ENCODE measurements at places on chromosomes 1 and 21.

GRCh38 chr1:19756480-19756879, 43.2 kb downstream of the TMCO4 start:
- no peak for DNase-seq

DNA sequence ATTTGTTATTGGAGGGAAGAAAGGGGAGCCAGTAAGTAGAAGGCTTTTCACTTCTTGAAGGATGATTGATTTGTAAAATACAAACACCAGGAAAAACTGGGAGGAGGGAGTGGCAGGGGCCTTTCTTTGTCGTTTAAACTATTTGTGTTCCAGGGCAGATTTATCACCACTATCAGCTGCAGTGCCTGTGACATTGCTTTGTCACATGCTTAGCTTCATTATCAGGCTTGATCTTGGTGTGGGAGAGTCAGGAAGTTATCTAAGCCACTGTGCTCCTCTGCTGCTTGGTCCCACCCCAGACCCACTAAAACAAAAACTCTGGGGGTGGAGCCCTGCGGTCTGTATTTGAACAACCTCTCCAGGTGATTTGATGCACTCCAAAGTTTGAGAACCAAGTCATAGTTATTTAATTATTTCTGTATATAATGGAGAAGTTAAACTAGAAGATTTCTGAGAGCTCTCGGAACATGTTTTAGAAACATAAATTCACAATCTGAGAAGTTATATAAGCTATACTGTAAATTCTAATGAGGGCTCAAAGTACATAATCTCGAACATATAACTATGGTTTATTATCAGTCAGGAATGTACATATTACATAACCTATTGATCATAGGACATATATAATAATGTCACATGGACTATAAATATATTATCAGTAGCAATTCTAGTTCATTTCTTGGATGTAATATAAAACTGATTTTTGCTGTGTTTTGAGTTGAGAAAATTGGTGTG, 87.9 kb downstream of the CDC14A start:
- DNase-seq: no peak

DNA sequence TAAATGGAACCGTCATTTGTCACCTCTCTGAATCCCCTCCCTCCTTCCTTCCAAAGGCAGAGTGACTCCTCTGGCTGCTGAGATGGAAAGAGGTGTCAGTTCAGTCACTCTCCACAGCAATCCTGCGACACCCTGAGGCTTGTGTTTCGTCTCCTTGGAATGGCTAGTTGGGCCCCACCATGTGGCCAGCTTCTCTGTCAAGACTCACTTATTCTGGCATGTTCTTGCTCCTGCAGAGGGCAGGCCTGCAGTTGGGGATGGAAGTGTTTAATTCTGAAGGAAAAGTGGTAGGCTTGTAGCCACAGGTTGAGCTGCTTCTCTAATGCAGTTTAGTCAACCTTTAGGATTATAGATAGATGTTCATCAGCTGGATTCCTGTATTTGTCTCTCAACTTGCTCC, 149.6 kb downstream of the LMO4 start:
- DNase-seq: no peak

- no peak for DNase-seq
Measured at GRCh38 chr1:53627031-53627430, 111.9 kb downstream of the GLIS1 start.

- no peak for DNase-seq
Measured at GRCh38 chr1:160129046-160129445, 13.5 kb downstream of the ATP1A2 start.

- DNase-seq: peak; percentile 68
Measured at GRCh38 chr1:62841587-62842169, 57.7 kb downstream of the ATG4C start.

DNA sequence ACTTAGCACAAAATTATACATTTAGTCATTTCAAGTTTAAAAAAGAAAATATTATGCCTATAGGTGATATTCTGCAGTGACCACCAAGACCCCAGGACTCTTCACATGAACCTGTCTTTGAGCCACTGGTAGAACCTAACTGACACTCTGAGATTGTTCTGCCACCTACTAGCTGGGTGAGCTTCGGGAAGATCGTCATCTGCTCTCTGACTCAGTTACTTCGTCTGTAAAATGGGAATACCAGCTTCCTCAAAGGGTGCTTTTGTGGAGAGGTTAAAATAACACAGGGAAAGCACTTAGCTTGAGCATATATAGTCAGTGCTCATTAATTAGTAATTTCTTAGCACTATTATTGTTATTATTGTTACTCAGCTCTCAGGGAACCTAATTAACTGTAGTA, 228.5 kb upstream of the JUN start:
- DNase-seq: no peak

DNA sequence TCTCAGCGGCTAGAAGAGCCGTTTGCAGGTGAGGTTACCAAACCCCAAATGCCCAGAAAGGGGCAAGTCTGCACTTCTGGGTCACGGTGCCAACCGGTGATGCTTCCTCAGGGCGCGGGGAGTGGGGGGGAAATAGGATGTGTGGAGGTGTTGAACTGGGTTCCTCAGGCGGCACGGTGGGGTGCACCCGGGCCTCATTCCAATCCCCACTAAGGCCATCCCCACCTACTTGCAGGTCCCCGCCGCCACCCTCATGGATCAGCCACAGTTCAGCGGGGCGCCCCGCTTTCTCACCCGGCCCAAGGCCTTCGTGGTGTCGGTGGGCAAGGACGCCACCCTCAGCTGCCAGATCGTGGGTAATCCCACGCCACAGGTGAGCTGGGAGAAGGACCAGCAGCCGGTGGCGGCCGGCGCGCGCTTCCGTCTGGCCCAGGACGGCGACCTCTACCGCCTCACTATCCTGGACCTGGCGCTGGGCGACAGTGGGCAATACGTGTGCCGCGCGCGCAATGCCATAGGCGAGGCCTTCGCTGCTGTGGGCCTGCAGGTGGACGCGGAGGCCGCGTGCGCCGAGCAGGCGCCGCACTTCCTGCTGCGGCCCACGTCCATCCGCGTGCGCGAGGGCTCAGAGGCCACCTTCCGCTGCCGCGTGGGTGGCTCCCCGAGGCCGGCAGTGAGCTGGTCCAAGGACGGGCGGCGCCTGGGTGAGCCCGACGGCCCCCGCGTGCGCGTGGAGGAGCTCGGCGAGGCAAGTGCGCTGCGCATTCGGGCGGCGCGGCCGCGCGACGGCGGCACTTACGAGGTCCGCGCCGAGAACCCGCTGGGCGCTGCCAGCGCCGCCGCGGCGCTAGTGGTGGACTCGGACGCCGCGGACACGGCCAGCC, 3.9 kb downstream of the OBSCN start:
- DNase-seq: no peak

- no peak for DNase-seq
Measured at GRCh38 chr1:24952413-24952841, 22.4 kb upstream of the RUNX3 start.

DNA sequence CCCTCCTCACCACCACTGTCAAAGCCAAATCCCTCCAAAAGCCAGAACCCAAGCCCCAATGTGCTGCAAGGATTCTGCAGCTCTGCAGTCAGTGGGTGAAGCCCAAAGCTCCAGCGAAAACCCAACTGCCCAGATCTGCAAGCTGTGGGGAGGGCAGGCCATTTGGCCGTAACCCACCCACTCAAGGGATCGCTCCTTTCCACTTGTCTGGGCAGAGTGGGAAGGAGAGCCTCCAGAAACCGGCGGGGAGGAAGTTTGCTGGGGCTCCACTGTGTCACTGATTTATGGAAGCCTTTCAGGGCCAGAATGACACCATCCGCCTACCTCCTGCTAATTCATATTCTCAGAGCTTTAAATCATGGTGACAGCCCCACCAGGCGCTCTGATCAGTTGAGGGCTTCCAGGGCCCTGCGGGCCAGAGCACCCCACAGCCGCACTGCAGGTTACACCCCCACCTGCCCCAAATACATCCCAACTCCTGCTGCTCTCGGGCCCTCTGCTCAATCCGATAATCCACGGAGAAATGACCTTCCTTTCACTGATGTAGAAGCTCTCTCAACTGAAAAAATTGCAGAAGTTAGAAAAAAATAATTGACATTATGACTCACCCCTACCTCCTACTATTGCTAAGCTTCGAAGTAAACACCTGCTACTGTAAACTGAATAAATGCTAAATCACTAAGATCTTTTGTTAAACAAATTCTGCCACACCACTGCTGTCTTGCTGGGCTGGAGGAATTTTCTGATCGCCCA, 40.6 kb upstream of the RAB4A start:
- peak; percentile 25 for DNase-seq

DNA sequence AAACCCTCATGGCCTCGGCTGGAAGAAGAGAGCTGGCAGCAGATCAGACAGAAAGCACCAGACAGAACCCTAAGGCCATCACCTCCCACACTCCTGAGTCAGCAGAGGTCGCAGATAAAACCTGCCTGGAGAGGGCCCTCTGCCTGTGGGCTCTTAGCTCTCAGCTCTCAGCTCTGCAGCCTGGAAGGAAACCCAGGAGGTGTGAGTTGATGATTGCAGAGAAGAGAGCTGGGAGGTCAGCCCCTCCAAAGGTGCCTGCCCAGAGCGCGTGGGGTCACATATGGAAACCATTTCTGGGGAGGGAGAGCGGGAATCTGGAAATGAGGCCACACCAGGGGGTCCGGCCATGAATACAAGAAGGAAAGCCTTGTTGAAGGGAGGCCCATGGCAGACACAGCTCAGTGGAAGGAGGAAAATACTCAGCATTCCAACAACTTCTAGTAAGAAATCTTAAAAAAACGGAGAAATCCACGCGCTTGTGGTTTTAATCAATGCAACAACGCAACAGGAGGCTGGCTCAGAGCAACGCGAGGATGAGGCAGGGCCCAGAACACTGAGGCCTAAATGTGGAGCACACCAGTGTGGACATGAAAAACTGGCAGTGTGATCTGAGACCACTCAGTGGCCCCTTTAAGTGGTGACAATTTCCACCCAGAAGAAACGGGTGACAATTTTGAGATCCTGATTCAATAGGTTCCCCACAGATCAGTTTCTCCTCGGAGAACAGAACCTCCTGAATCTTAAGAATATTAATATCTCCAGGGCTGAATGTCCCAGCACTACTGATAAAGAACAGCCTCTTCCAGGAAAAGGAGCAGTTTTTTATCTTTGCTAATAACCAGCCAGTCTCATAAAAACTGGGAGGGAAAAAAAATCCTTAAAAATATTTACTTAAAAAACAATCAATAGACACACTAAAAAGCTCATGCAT, 45.7 kb downstream of the PSMG1 start:
- DNase-seq: no peak

GRCh38 chr1:231419147-231419546, 2.9 kb downstream of the EGLN1 start:
- DNase-seq: no peak

GRCh38 chr1:225508538-225509375, 80.9 kb upstream of the LBR start:
- DNase-seq: no peak

DNA sequence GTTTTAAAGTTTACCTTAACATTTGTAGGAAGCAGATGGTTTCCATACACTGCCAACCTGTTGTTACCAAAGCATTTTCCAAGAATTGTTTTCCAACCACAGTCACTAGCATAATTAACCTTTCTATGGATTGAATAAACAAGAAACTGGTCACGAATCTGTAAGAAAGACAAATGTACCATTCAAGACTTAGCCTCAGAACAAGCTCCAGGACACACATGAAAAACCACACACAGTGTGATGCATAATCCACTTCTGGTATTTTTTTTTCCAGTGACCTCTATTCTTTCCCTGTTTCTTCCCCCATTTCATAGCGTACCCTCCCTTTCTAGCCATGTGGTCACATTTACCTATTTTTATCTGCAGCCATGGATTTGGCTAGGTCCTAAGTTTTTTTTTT, 29.6 kb upstream of the C1orf87 start:
- no peak for DNase-seq

DNA sequence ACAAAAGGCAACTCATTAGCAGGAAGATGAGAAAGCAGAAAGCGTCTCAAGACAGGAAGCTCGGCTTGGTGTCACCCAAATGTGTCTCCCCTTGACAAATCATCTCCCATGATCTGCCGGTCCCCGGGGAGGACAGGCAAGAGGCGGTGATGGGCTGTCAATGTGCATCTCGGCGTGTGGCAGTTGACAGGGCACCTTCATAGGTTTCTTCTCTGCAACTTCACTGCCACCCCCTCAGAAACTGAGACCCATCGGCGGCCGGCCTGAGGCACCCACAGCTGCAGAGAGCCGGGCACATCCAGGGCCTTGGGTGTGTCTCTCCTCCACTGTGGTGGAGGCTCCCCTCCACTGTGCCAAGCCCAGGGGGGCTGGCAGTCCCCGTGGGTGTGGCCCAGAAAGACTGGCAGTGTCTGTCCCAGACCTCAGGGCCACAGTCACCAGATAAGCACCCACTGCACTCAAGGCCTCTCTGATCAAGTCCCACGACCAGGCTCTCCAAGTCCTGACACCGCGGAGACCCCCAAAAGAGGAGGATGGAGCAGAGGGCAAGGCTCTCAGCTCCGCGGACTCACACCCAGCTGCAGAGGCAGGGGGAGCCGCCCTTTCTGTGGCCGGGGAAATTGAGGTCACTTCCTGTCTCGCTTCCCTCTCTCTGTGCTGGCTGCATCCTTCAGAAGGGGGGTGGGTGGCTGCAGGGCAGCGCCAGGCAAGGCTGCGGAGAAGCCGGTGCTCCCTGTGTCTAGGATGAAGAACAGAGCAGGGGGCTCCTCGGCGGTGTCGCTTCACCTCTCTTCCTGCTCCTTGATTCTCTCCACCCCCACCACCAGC, 39.6 kb upstream of the LBR start:
- DNase-seq: no peak

DNA sequence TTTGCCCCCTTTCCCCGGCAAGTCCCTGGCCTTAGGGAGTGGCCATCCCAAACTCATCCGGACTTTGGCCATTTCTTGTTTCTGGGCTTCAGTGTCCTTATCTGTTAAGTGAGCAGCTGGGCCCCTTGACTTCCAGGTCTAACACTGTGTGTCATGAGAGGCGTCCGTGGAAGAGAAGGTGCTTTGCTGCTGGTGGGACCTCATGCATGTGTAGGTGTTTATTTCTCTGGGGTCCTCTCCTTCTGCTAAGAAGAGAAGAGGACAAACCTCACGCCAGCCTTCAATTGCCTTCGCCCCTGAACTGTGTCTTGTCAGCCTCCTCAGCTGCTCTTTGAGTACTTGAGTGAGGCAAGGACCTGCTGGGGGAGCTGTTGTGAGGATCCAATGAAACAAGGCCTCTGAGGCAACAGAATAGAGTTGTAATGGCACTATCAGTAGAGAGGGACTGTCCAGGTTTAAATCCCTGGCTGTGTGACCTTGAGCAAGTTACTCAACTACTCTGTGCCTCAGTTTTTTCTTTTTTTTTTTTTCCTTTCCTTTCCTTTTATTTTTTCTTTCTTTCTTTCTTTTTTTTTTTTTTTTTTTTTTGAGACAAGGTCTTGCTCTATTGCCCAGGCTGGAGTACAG, 72.5 kb downstream of the RUNX3 start:
- no peak for DNase-seq

Data from NCI-H526 (cell line).